ENCODE measurements at places on chromosomes 1 and 21.

DNA sequence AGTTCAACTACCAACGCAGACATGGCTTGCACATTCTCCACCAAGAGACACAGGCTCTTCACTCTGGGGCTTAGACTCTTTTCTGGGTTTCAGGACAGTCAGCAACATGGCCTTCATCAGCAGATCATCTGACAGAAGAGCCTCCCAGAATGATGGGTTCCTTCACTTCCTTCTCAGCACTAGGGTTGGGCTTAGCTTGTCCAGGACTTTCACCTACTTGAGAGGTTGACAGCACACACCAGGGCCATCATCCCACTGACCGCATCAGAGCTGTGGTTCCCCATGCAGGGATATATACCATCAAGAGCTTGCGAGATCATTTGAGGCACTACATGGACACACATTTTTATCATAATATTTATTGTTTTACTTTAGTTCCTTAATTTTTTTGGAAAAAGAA is 10.4 kb upstream of the NCF2 start:
- no peak for DNase-seq

DNA sequence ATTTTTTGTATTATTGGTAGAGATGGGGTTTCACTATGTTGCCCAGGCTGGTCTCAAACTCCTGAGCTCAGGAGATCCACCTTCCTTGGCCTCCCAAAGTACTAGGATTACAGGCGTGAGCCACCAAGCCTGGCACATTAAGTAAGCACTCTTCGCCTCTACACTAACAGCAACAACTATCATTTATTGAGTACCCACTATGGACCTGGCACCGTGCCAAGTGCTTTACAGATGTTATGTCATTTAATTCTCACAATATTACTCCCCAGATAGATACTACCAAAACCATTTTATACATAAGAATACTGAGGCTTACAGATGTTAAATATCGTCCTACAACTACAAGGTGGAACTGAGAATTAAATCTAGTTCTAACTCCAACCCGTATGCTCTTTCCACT is 50.1 kb downstream of the TUT4 start:
- DNase-seq = no peak

DNA sequence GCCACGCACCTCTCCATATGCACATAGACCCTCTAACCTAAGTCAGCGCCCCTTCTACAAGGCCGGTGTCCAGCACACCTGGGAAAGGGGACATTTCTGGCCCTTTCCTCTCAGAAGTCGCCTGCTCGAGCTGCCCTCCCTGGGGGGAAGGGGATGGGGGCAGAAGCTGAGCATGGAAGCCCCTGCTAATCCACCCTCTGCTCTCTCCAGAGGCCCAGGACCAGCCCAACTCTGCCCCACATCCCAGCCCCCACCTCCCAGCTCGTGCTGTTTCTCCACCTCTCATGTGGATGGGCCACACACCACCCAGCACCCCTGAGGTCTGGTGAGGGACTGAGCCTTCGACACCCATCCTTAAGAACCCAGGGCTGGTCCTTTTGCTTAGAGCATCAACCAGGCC is 14.8 kb downstream of the TNFRSF1B start:
- no peak for DNase-seq

GRCh38 chr1:227260433-227260832 is 57.9 kb downstream of the CDC42BPA start:
- no peak for DNase-seq

- DNase-seq = no peak
Measured at GRCh38 chr21:25689226-25689625, 45.5 kb downstream of the ATP5PF start.

DNA sequence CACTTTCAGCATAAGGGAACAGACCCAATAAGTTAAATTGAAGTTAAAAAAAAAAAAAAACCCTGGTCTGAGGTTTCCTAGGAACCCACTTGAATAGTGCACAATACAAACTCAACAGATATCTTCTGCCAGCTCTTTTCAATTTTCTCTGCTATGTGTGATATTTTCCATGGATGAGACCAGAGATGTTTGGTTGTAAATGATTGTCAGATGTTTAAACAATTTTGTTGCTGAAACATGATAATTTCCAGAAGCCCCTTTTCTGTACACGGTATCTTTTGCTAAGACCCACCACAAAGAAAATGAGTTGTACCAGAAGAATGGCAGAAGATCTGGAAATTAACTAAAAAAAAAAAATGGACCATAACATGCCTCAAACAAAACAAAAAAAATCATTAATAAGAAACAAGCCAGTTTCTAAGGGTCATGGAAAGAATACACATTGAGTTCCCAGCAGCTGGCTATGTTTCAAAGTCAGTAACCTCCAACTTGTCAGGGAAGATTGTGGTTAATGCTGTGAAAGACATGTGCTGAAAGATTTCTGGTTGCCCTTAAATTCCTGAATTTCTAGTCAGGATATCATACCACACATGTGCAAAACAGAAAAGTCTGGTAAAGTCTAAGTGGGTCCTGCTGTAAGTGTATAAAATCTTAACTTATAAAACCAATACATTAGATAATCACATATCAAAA is 35.6 kb upstream of the MGST3 start:
- no peak for DNase-seq

GRCh38 chr1:47213230-47213963 is 18.6 kb downstream of the TAL1 start:
- no peak for DNase-seq

GRCh38 chr1:40768146-40768990 is 15.2 kb upstream of the KCNQ4 start:
- DNase-seq = no peak

DNA sequence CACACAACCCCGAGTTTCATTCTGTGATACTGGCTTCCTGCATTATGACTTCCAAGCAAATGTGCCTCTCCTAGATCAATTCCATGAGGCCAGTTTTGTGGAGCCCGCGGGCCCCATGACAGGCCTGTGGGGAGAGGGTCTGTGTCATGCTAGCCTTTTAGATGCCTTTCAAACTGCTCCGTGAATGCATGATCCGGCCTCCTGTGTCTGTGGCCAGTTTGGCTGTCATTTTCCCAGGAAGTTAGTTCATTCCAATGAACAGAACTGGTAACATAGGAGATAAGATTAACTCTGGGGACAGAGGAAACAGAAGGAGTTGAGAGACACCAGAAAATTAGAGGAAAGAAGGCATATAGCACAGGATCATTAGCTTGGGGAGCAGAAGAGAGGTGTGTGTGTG is 3.2 kb downstream of the FNDC7 start:
- no peak for DNase-seq

- no peak for DNase-seq
Measured at GRCh38 chr1:15994590-15995351, 9.3 kb upstream of the SRARP start.

DNA sequence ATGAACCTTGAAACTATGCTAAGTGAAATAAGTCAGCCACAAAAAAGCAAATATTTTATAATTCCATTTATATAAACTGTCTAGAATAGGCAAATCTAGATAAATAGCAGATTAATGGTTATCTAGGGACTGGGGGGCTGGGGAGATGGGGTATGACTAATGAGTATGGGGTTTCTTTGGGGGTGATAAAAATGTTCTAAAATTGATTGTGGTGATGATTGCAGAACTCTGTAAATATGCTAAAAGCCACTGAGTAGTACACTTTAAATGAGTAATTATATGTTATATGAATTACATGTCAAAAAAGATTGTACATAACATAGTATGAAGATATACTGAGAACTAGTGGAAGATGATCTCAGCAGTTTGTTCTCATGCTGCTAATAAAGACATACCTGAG is 675.0 kb downstream of the KIF26B start:
- no peak for DNase-seq

DNA sequence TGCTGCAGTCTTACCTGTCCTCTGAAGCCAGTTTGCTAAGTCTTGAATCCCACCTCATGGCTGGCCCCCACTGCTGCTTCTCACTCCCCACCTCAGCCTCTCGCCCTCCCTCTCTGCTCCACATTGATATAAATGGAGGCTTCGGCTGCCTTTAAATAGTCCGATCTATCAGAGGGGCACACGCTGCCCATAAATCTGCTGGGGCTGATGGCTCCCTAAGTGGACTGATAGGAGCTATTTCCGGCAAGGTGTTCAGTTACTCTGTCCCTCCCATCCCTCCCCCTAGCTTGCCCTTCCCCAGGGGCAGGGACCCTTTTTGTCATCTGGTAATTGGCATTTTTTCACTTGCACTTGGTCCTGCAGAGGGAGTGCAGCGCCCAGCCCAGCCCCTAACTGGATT is 108.4 kb downstream of the TMEM53 start:
- DNase-seq = no peak

DNA sequence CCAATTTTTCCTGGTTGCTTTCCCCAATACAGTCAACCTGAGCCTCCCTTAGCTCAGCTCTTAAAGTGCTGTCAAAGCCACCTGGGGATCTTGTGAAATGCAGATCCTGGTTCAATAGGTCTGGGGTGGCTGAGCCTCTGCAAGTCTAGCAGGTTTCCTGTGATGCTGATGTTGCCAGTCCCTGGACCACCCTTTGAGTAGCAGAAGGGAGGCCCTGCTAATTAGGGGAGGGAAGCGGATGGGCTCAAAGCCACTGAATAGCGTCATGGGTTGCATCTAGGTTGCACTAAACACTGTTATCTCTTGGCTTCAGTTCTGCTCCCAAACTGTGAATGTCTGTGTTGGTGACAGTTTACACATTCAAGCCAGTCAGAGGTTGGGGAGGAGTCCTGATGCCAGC is 127.2 kb downstream of the KAZN start:
- DNase-seq = no peak

DNA sequence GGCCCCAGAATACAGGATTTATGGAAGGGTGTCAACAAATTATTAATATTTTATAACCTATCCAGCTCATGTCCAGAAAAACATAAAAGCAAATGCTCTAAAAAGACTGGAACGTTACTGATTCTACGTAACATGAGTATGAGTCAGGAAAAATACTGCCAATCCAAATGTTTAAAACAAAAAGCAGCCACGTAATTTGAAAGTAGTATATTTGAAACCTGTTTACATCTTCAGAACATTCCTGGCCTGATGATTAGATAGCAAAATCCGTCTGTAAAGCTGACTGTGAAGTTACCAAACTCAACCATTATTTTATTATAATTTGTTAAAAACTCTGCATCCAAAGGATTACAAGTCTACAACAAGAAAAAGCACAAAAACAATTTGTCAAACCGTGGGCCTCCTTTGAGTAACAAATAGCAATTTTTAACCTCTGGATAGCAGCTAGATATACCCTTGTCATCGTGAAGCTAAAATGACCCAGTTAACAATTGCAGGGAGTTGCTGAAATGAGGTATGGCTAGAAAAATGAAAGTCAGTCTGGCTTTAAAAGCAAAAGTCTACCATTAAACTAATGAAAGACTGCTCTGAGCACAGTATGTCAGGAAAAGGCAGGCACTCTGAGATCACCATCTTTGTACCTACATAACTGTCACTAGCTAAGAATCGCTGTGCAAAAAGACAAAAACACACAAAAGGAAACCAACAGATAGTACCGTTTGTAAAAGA is 1.2 kb downstream of the UBR4 start:
- DNase-seq = no peak

DNA sequence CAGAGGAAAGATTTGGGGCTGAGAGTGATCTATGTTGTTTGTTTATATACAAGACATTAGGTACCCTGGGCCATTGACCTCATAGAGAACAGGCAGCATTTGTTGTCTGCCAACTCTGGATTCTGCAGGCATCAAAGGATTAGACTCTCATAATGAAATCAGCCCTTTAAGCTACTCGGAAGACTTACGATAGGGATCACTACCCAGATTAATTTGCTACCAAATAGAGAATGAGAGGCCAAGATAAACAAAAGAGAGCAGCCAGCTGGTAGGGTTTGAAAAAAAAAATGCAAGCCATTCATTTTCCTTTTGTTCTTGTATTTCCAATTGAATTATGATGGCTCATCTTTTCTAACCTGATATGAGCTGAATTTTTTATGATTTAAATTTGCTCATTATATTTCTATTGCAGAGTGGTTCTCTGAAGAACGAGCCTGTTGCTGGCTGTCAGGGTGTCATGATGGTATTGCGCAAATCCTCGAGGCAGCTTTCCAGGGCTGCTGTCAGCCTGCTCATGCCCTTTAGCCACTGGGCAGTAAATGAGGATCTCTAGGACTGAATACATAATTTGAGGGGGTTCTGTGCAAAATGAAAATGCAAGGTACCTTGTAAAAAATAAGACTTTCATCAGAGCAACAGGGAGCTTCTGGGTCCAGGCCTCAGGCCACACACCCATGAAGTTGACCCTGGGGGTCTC is 116.4 kb upstream of the KCNJ15 start:
- DNase-seq = peak; percentile 22

DNA sequence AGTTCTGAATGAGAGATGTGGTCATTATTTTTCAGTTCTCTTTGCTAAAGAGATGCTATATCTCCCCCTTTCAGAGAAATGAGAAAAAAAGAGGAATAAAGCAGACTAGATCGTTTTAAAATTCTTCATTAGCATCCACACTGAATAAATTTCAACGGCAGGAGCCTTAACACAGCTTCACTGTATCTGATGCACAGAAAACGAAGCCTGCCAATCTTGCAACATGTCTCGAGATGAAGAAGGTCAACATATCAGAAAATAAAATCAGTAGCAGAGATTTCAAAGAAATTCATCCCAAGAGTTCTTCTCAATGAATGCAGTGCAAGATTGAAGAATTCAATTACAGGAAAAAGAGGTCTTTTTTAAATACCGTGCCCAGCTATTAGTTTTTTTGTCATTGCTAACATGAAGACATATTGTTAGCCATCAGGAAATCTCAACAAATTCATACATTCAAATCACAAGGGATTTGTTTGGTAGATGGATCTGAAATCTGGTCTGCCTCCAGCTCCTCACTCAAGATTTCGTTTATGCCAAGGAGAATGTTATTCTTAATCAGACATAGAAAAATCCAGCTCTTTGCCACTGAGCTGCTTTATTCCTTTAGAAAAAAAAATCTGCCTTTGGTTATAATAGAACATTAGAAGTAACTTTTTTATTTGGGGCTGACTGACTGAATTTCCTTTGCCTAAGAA is 76.4 kb upstream of the DAB1 start:
- no peak for DNase-seq

DNA sequence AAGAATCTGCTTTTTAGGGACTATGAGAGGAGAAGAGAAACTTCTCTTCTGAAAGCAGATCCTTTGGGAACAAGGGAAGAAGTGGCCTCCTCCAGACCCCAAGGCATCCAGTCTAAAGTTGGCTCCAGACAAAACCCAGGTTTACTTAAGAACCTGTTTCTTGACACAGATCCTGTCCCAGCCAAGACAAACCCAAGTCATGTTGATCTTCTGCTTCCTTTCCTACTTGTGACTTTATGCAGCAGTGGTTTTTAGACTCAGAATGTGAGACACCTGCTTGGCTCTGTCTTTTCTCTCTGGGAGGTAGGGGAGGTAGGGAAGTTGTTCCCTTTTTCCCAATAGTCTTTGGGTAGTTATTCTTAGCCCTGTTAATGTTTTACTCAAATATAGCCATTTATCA is 38.3 kb downstream of the ELAPOR1 start:
- DNase-seq = no peak

DNA sequence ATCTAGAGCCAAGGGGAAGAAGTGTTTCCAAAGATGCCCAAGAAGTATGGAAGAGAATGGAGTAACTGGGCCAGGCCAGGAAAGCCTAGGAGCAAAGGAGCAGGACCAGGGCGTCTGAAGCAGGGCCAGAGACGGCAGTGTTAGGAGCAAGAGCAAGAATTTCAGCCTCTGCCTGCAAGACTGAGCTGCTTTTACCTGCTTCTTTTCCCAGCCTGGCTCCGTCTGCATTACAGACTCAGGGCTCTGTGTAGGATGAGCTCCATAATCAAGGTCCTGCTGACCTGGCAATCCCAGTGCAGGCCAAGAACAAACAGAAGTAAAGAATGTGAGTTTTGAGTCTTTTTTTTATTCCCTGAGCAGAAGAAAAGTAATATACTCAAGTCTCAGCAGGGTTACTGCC is 10.1 kb downstream of the FMO1 start:
- no peak for DNase-seq

- DNase-seq = no peak
Measured at GRCh38 chr1:27643600-27644368, 8.8 kb upstream of the FGR start.
